ENCODE measurements at places on chromosomes 1 and 21.

- peak; percentile 83 for DNase-seq
Measured at GRCh38 chr1:183942933-183943693, 94.4 kb downstream of the COLGALT2 start.

- no peak for DNase-seq
Measured at GRCh38 chr1:183685112-183685713, 32.1 kb upstream of the APOBEC4 start.

GRCh38 chr1:55217226-55217986 lies 2.2 kb upstream of the USP24 start:
- DNase-seq, result no peak

DNA sequence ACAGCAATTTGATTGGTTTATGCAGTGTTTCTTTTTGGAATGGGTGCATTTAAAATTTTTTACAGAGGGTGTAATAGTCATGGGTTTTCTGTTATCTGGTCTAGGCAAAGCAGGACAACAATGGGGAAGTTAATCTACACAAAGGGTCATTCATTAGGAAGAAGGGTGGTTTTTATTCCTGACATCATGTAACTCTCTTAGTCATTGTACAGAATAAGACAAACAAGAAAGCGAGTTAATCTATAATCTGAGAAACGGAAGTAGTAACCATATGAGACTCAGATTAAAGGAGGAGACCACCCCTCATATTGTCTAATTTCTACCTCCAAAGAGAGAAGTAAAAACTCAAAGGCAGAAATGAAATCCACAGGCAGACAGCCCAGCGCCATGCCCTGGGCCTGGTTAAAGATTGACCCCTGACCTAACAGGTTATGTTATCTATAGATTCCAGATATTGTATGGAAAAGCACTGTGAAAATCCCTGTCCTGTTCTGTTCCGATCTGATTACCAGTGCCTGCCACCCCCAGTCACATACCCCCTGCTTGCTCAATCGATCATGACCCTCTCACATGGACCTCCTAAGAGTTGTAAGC lies 10.5 kb upstream of the IFI6 start:
- DNase-seq, result no peak

GRCh38 chr1:53893999-53894636 lies at the start of gene DIO1:
DIO1 (plus strand) TSS chr1:53894187; CDS start chr1:53894211, 24 bp downstream.
- no peak for DNase-seq

DNA sequence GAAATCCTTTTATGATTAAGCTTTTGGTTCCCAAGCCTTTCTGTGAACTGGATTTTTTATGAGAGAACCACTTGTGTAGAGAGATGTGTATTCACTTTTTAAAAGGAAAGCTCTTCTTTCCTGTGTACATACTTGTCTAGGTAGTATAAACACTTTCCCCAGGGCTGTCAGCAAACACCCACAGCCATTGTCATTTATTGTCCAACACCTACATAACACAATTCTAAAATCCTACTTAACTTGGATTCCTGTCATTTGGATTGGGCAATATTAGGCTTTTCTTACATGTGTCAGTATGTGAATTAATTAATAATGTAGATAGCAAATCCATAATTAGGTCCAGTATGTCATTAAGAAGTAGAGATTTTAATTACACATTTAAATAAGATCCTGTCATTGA lies 12.3 kb downstream of the DDX20 start:
- DNase-seq, result no peak

DNA sequence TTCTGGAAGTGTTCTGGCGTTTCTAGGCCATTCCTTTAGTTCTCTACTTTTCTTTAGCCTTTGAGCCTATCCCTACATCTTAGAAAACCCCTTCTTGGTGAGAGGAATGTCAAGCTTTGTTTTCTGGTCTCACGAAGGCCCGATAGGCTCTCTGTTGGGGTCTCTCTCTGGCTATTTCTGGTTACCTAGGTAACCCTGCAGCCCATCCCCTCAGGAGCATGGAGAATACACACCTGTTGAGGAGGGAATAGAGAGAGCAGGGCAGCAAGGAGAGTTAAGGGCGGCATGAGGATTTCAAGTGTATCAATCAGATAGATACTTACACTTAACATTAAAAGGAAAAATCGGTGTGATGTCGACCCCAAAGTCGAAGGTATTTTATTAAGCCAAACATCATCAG lies 45.7 kb downstream of the LRRC8D start:
- no peak for DNase-seq

DNA sequence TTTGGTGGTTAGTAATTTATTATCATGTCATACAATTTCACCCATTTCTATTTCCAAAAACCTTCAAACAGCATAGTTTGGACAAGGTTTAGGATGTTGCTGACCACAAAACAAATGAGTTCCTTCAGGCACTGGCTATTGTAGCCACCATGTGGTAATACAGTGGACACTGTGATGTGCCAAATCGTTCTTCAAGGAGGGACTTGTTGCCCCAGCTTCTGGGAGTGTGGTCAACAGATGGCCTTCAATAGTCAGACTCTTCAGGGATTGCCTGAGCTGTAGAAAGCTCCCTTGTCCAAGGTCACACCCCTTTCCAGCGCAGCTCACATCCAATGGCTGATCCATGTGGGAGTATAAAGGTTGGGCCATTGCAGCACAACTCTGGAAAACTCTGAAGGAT lies 2.6 kb downstream of the PDE4B start:
- no peak for DNase-seq

DNA sequence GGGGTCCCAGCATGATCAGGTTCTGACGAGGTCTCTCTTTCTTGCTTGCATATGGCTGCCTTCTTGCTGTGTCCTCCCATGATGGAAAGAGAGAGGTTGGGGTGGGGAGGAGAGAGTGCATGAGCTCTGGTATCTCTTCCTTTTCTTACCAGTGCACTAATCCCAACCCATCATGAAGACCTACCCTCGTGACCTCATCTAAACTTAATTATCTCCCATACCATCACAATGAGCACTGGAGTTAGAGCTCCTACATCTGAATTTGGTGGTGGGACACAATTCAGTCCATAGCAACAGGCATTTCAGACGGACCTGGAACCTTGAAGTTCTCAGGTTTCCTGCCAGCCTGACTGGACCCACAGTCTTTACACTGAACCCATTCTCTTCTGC lies 125.2 kb upstream of the ZNF648 start:
- DNase-seq, result no peak

DNA sequence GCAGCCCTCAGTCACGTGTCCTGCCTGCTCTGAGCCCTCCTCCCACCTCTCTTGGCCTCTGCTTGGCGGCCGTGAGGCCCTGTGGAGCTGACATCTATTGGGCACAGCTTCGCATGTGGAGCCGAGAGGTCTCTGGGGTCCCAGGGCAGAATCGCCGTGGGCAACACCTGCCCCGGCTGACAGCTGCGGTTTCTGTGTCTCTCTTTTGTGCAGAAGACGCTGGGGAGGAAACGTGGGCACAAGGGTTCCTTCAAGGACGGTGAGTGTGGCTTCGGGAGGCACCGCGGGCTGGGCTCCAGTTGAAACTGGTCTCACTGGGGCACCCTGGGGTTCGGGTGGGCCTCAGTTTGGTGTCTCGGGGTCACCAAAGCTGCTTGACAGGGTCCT lies 11.5 kb downstream of the ARHGEF16 start:
- DNase-seq, result no peak

DNA sequence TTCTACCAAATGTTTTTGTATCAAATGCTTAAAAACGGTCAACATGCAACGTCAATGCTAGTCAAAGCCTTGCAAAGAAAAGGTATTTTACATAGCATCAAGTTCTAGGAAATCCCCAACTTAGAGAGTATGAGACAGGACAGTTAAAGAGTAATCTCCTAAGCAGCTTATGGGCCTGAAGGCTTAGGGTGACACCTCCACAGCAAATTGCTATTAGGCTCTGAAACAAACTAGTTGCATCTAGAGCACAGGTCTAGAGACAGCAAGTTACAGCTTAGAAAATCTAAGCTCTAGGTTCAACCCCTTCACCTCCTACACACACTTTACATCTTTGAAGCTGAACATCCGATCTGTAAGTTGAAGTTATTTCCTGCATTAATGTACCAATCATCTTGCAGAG lies 13.7 kb downstream of the PABPC4 start:
- no peak for DNase-seq

GRCh38 chr1:89529196-89529595 lies 4.6 kb downstream of the LRRC8B start:
- no peak for DNase-seq

DNA sequence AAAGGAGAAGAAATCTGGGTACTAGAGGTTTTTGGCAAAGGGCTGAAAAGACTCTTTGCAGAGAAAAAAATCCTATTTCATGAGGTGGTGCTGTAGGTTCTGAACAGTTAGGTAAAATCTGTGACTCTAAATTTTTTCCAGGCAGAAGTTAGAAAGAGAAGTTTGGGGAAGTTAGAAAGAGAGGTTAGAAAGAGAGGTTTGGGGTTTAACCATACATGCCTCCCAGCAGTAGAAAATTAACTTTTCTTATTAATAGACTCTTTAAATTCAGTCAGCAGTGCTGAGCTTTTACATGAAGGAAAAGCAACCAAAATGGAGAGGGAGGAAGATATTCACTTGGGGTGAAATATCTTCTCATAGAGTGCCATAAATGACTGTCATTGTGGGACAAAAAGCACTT lies 12.2 kb downstream of the AMY1C start:
- no peak for DNase-seq

DNA sequence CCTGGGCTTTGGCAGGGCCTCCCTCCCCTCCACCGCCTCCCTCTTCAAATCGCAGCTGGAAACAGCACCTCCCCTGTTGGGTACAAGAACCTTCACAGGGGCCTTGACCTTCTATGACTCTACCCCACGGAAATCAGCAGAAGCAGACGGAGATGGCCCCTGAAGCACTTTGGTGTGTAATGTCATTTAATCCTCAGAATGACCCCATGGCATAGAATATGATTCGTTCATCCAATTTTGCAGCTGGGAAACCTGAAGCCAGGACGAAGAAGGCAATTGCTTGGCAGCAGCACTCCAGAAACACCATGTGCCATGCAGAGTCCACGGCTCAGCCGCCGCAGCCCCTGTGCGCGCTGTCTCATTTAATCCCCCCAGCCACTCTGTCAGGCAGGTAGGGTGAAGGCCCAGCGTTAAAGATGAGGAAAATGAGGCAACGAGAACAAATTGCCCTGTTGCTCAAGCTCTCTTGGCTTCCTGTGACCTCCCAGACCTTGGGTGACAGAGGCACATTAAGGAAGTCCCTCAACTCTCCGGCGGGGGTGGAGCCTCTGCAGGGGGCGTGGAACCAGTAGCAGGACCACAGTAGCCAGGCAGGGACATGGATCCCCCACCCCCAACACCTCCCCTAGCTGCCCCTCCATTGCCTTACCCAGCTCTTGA lies 25.8 kb upstream of the LAPTM5 start:
- no peak for DNase-seq

GRCh38 chr1:202037706-202038296 lies 27.4 kb downstream of the ELF3 start:
- DNase-seq, result no peak

- DNase-seq, result no peak
Measured at GRCh38 chr1:160400223-160400645, at the start of gene VANGL2. VANGL2 (plus strand) TSS chr1:160400564; CDS start chr1:160415838, 15,274 bp downstream.

DNA sequence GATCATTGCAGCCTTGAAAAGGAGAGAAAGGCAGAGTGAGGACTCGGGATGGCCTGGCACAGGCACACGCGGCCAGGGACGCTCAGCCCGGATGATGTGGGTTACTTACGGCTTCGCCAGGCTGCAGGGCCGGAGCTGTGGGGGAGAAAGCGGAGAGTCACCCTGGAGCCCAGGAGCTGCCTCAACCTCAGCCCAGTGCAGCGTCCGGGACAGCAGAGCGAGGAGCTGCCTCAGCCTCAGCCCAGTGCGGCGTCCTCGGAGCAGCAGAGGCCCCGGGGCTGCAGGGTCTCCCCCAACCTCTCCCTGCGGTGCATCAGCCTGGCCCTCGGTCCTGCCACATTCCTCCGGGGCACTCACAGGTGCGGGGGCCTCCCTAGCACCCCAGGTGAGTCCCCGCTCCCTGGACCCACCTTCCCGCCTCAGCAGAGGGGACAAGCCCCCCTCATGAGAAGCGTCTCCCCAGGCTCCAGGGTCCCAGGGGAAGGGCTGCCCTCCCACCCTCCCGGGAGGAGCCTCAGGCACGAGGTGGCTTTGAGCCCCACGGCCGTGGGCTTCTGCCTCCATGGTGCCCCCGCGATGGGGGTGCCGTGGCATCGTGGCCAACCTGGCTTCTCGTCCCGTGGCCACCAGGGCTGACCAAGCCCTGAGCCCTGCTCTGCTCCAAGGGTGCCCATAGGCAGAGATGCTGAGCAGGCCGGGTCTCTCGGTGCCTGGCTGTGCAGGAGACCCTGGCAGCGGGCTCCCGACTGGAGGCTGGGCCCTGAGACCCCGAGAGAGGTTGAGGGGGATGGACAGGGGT lies 10.5 kb upstream of the RNF223 start:
- no peak for DNase-seq

GRCh38 chr21:14382486-14382834 lies 486 bp downstream of the HSPA13 start:
- DNase-seq, result no peak

GRCh38 chr1:66767626-66768025 lies 15.4 kb downstream of the DYNLT5 start:
- no peak for DNase-seq

DNA sequence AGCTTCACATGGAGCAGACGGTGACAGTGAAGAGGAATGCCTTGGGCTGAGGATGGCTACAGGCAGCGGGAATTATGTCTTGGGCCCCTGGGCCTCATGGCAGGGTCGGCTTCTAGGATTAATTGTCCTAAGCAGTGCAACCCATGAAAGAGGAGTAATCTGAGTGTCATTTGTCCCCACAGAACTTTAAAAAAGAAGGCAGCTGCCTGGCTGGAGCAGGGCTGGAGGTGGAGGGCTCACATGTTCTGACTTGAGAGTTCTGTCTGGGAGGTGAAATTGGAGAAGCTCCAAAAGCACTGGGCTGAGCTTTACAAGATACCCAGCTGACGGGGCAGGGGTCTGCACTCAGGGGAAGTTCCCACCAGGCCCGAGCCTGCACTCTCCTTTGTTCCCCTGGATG lies 22.6 kb downstream of the CACNA1S start:
- no peak for DNase-seq

DNA sequence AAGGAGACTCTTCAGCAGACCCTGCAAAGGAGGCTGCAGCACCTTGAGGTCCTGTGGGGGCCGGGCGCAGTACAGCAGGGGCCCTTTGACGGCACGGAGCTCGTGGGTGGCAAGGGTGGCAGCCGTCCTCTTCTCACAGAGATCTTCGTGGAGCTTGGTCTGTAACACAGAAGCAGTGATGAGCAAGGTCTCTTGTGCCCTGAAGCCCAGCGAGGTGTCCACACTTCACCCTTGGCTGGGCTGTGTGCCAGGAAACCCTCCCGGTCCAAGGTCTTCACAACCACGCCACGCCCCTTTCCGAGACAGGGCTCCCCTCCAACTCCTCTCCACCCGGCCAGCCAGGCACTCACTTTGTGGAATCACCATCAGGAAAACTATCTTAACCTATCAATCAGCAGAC lies 11.3 kb downstream of the LRRC47 start:
- no peak for DNase-seq

Measured in HS-5 (cell line).